ENCODE measurements at places on chromosomes 12 and 14. TPM values are rescaled to one million over a fixed set of nuclear protein-coding genes. Genes with fewer than 3 reads are reported as not detected.

DNA sequence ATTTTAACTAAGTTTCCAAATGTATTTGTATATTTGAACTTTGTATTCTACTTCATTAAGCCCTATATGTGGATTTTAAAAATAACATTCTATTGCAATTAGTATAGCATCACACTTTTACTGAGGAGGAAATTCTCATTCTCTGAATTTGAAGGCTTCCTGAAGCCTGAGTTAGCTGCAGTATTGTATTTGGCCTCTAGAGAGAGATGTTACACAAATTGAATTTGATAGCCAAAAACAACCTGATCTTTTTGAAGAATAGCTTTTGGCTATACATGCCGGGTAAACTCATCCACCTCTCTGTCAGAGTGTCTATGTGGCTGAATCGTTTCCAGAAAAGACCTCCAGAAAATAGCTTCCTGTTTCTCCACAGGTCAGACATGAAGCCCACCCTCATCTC lies 316.5 kb upstream of the OR4E1 start:
- no peak overlapping the region for H3K4me3 ChIP-seq
- H3K36me3 ChIP-seq = no peaks in the 10 kb centered on the region
- no peaks in the 10 kb centered on the region for H3K4me1 ChIP-seq
- no peak overlapping the region for H3K27ac ChIP-seq
- H3K27me3 ChIP-seq = peaks cover 73% of the 10 kb centered on the region

DNA sequence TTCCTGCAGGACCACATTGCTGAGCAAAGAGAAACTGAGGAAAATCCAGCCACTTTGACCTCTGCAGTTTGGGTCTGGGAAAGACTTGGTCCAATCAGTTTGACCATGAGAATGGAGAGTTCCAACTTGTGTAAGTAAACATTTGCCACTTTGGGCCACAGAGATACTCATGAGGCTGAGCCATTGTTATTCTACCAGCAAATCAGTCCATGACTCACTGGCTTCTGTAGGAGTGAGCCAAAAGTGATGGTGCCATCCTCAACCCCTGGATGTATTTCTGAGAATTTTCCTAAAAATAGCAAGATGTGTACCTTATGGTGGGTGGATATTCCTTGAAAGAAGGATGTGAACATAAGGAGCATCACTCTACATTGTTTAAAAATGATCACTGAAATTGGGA lies 192.9 kb upstream of the OR4E1 start:
- H3K36me3 ChIP-seq = no peaks in the 10 kb centered on the region
- peaks cover 41% of the 10 kb centered on the region for H3K27me3 ChIP-seq
- H3K4me3 ChIP-seq = no peak overlapping the region
- no peak overlapping the region for H3K27ac ChIP-seq
- no peak for DNase-seq
- H3K4me1 ChIP-seq = no peaks in the 10 kb centered on the region

- no peak overlapping the region for H3K4me3 ChIP-seq
- DNase-seq = no peak
- H3K27ac ChIP-seq = no peak overlapping the region
These were observed 115.4 kb upstream of the OVCH1 start for GRCh38 chr12:29612912-29613311.

GRCh38 chr14:92670160-92670559 lies 78.3 kb downstream of the LGMN start:
- H3K4me1 ChIP-seq = no peaks in the 10 kb centered on the region
- H3K27me3 ChIP-seq = no peaks in the 10 kb centered on the region

DNA sequence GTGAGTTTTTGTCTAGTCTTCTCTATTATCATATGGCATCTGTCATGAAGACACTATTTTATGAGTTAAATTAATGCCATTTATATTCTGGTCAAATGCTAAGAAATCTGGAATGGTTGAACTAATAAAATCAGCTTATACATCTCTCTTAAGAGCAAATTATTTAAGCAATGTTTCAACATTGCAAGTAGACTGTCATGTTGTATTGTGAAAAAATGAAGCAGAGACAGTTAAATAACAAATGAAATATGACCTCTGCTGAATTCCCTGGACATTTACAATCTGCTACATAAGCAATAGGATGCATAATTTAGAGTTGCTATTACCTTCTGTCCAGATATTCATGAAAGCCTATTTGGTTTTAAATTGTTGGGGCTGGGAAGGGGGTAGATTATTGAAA lies 30.6 kb downstream of the NAV3 start:
- no peak overlapping the region for H3K4me3 ChIP-seq
- no peaks in the 10 kb centered on the region for H3K4me1 ChIP-seq
- no peaks in the 10 kb centered on the region for H3K36me3 ChIP-seq
- H3K27me3 ChIP-seq = no peaks in the 10 kb centered on the region

DNA sequence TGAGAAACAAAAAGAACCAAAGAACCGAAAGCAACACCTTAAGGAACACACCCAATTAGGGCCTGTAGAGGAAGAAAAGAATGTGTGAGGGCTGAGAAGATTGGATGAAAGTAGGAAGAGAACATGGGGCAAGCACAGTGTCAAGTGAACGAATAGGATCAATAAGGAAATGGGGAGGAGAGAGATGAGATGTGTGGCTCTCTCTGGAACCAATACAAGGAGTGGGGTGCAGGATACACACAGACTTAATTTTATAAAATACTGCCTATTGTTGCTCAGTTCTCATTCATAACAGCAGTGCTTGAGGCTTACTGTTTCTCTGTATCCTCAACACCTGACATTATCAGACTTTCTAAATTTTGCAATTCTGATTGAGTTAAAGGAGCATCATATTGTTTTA lies 93.3 kb downstream of the MYRFL start:
- H3K27me3 ChIP-seq = no peaks in the 10 kb centered on the region
- H3K4me3 ChIP-seq = no peak overlapping the region
- H3K36me3 ChIP-seq = peaks cover 5% of the 10 kb centered on the region

TAS2R19 gene
- total RNA-seq = 4.5 TPM

Data from Calu3 (cell line).